ENCODE measurements at places on chromosomes 4 and X.
A peak's percentile ranks its signal among the peaks of the same experiment; 100 is the strongest.

- no peak for DNase-seq
Measured at GRCh38 chr4:7655511-7656243, 220.9 kb upstream of the PSAPL1 start.

- DNase-seq = no peak
Measured at GRCh38 chrX:47637546-47638195, 7.9 kb upstream of the CFP start.

DNA sequence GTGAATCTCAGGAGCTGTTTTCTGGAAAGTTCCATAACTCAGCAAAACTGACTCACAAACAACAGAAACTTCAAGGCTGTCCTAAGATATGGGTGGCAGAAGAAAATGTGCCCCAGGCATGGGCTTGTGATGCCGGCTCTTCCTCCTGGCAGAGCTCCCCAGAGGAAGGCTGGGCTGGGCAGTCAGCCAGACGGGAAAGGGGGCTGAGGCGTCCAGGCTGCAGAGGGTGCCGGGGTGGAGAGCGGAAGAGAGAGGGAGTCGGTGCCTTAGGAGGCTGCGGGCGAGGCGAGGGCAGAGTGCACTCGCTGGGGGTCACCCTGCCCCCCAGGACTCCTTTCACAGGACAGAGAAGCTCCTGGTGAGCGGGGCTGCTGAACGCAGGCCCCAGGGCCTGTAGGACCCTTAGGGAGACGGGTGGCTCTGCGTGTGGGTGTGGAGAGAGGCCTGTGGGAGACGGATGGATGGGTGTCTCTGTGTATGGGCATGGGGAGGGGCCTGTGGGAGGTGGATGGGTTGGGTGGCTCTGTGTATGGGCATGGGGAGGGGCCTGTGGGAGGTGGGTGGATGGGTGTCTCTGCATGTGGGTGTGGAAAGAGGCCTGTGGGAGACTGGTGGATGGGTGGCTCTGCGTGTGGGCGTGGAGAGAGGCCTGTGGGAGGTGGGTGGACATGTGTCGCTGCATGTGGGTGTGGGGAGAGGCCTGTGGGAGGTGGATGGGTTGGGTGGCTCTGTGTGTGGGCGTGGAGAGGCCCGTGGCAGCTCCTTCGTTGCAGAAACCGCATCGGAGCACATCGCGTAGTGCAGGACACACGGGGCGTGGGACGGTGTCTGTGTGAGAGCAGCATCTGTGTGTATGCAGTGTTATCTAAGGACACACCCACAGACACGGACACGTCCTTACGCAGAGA lies 15.9 kb downstream of the PCGF3 start:
- DNase-seq = no peak

- peak; percentile 44 for DNase-seq
Measured at GRCh38 chr4:113397114-113397701, 347.8 kb downstream of the ANK2 start.

- no peak for DNase-seq
Measured at GRCh38 chrX:5640071-5640470, 588.6 kb downstream of the NLGN4X start.

- no peak for DNase-seq
Measured at GRCh38 chr4:74536557-74536956, 91.6 kb downstream of the AREG start.

DNA sequence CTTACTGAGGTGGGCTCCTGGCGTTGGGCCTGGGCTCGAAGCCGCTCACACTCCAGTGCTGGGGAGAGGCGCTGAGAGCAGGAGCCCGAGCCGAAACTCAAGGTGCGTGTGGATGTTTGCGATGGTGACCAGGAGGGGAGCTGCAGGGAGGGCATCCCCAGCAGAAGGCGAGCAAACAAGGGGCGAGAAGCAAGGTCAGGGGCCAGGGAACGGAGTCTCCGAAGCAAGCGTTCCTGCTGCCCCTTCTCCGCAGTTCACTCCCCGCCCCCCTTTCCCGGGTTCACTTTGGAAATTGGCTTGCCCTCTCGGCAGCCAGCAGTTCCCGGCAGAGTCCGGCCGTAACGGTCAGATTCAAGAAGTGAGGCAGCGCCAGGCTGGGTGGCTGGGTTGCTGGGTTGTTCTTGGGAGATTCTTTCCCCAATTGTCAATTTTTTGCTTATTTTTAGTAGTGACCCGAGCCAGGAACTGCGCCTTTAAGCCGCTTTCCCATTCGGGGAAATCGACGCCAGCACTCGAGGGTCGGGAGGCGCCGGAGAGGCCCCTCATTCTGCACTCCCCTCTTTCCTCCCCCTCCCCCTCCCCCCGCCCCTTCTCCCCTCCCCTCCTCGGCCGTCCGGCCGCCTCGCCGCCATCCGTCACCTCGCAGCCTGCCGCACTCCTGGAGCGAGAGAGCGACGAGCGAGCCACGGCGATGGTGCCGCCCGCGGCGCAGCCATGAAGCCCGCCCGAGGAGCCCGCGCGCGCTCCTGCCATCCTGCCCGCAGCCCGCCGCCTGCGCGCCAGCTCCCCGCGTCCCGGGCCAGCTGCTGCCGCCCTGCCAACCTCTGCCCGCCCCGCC lies at the start of gene FRMPD3:
FRMPD3 (plus strand) TSS at position 655 of the 838 bp plus-strand sequence. CDS start 76,937 bp downstream, outside the sequence.
- DNase-seq = no peak

- DNase-seq = no peak
Measured at GRCh38 chrX:110578270-110578669, 217.3 kb downstream of the CHRDL1 start.

GRCh38 chr4:159298502-159298901 lies 195.6 kb downstream of the RAPGEF2 start:
- no peak for DNase-seq

DNA sequence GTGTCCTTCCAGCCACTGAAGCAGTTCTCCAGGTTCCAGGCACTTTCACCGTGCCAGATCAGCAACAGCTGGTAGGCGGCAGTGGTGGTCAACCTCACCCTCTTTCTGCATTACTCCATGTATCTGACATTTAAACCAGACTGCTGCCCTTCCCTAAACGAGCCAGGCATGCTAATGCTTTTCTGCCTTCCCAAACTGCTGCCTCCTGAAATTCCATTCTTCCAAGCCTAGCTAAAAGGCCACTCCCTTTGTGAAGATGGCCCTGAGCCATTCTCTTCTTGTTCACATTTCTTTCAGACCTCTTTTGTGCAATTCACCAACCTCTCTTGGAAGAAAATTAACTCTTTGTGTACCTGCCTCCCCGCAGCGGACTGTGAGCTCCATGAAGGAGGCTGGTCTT lies 73.7 kb downstream of the CHST7 start:
- DNase-seq = no peak

DNA sequence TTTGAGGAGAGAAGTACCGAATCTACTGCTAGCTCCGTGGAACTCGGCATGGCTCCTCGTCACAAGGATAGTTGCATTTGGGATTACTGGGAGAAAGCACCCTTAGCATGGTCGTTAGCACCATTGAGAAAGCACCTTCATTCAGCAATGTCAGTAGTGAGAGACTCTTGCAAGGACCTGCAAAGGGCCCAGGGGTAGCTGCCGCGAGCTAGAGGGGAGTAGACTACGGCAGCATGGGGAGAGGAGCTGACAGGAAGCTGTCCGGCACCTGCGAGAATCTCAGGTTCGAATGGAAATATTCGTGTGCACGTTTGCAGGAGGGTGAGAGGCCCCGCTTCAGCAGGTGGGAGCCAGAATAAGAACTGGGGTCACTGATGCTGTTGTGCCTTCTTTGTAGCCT lies 20.2 kb downstream of the TLR10 start:
- no peak for DNase-seq

DNA sequence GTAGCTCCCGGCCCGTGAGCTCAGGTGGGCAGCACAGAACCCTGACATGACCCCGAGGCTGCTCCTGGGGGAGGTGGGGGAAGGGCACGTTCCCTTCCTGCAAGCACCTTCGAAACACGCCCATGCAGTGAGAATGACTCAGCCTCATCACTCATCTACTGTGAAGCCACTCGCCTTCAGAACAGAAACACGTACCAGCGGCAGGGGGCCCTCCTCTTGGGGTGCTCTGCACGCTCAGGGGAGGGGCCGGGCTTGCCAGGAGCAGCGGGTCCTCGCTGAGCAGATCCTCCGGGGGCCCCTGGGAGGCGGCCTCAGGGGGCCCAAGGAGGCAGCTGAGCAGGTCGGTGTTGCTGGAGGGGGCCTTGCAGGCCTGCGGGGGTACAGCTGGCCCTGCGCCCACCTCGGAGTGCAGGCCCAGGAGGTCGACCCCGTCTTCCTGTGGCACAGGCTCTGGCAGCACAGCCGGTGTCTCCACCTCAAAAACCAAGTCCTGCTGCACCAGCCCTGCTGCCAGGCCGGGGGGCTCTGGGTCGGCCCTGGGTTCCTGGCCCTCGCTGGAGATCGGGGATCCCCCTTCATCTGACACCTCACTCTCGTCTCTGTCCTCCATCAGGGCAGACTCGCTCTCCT lies 40.9 kb upstream of the CPLX1 start:
- no peak for DNase-seq

- DNase-seq = no peak
Measured at GRCh38 chr4:138540056-138540800, 298.1 kb upstream of the SLC7A11 start.

DNA sequence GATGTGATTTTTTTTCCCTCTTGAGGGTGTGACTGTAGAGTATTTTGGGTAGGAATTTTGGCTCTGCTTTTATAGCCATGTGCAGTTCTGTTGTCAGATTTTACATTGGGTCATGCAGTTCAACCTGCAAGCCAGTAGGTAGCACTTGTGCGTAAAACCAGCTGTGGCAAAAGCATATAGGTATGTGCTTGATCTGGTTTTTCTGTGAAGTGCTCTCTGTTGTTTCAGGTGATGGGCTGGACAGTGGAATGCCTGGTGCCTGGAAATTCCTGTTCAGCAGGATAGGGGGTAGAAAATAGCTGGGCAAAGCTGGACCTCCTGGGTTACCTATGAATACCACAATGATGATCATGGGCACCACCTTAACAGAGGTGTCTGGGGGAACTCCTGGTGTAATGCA lies 584.2 kb upstream of the PCDH10 start:
- DNase-seq = no peak

GRCh38 chr4:34157547-34157946 lies 2086.8 kb downstream of the ARAP2 start:
- no peak for DNase-seq

DNA sequence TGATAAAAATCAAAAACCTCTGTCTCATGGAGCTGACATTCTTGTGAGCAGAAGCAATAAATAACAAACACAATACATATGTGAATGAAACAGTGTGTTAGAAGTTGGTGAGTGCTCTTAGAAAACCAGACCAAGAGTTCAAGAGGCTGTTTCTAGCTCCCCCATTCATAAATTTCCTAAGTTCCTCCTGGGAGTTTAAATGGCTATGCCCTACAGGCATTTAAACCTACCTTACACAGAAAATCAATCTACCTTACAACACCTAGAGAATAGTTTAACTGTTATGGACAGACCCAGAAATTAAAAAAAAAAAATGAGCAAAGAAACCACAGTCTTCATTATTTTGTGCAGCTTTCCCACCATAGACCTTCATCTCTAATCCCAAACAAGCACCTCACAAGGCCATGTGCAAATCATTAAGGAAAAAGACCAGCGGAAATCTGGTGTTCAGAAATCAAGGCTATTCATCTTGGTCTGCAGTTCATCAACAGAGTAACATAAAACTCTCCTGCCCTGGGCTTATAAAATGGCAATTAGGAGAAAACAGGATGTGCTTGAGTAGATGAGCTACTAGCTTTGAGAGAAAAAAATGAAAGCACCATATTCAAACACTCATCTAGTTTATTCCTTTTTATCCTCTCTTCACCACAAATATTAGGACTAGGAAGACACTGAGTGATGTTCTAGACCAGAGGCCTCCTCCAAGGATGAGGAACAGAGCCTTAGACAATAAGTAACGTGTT lies 147.2 kb downstream of the SHROOM3 start:
- DNase-seq = no peak

- DNase-seq = no peak
Measured at GRCh38 chrX:133175162-133175561, 43.0 kb downstream of the TFDP3 start.

DNA sequence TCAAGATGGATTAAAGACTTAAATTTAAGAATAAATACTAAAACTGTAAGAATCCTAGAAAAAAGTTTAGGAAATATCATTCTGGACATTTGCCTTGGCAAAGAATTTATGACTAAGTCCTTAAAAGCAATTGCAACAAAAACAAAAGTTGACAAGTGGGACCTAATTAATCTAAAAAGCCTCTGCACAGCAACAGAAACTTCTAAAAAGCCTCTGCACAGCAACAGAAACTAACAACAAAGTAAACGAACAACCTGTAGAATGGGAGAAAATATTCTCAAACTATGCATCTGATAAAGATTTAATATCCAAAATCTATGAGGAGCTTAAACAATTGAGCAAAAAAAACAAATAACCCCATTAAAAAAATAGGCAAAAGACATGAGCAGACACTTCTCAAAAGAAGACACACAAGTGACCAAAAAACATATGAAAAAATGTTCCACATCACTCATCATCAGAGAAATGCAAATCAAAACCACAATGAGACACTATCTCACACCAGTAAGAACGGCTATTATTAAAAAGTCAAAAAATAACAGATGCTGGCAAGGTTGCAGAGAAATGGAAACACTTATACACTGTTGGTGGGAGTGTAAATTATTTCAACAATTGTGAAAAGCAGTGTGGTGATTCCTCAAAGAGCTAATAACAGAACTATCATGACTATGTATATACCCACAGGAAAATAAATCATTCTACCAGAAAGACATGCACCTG lies 5.5 kb upstream of the OPRPN start:
- no peak for DNase-seq

GRCh38 chrX:130789793-130790192 lies 113.2 kb downstream of the ENOX2 start:
- DNase-seq = no peak

- no peak for DNase-seq
Measured at GRCh38 chr4:87118421-87118820, 102.0 kb downstream of the KLHL8 start.

DNA sequence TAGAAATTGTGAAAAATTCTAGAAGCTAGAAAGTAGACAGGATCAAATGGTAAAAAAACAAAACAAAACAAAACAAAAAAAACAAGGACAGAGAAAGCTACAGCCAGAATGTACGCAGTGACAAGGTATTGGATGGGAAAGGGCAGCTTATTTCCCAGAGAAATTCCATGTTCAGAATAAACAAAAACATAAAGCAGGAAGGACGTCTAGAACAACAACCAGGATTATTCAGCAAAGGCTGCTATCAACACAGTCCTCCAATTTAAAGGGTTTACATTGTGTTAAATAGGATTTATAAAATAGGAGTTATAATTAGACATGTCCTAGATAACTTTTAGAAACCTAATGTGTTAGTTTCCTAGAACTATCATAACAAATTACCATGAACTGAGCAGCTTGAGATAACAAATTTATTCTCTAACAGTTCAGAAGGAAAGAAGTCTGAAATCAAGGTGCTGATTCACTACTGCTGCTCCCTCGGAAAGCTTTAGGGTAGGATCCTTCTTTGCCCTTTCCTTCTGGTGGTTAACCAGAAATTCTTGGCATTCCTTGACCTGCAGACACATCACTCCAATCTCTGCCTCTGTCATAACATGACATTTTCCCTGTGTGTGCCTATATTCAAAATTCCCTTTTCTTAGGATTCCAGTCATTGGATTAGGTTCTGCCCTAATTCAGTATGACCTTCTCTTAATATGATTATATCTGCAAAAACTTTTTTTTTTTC lies 175.6 kb downstream of the SNCA start:
- no peak for DNase-seq

- no peak for DNase-seq
Measured at GRCh38 chrX:118523920-118524319, 28.3 kb downstream of the DOCK11 start.

GRCh38 chrX:66030505-66031317 lies 9.2 kb downstream of the VSIG4 start:
- DNase-seq = no peak

GRCh38 chr4:7739918-7740865 lies 199.5 kb downstream of the AFAP1 start:
- no peak for DNase-seq

- no peak for DNase-seq
Measured at GRCh38 chr4:186201535-186202230, 10.3 kb downstream of the CYP4V2 start.

GRCh38 chr4:3599951-3600350 lies 67.7 kb upstream of the LRPAP1 start:
- no peak for DNase-seq

Measured in pulmonary artery endothelial cell (primary cell).